Fibroblast of skin of right quadriceps (primary cell): ENCODE measurements at places on chromosomes 3 and 15.

- DNase-seq = peak; percentile 35
These were observed 39.6 kb upstream of the PDCD6IP start for GRCh38 chr3:33758864-33759263.

- peak; percentile 78 for DNase-seq
These were observed 60.3 kb downstream of the RGMA start for GRCh38 chr15:93028632-93029213.

- DNase-seq = no peak
These were observed 230.0 kb upstream of the TOPAZ1 start for GRCh38 chr3:44011680-44012079.

DNA sequence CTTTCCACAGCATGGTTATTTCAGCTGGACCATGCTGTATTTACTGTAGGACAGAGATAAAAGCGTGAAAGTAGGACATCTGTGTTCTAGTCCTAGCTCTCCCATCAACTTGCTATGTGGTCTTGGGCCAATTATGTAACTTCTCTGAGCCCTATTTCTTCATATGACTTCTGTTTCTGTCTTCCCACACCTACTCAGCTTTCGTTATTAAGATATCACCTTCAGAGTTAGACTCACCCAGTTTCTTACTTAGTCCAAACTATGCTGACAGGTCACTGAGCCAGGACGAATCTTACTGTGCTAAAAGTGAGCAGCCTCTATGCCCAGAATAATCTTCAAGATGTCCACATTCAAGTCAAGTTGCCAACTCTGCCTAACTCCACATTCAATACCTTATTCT, 283.7 kb downstream of the IL5RA start:
- DNase-seq = no peak

DNA sequence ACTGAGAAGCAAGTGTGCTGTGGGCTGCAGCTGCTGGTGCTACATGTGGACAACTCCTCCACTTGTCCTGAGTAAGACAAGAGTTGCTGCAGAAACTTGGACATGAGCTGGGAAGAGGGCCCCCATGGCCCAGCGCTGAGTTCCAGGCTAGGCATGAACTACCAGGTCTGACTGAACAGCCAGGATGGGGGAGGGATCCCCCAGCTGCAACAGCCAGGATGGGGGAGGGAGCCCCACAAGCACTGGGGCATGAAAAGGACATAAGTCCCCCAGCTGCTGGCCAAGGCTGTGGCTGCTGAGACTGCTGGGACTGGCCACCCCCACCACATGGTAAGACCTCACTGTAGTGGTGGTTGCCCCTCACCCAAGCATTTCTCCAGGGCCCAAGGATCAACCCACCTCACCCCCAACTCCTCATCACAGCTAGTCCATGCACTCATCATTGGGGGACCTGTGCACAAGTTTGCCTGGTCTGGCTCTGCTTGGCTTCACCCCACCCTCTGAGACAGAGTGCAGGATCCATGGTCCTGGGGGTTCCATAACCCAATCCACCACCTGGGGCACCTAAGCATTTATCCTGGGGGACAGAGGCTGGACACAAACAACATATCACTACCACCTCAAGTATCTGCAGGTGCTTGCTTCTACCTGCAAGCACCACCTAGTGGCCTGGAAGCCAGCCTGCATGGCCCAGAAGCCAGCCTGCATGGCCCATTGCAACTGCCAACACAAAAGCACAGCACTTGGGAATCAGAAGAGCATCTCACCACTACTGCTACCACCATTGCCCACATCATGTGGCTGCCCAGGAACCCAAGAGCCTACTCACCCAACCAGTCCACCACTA, 84.5 kb upstream of the STT3B start:
- DNase-seq = no peak

GRCh38 chr3:45795882-45796765, at the start of gene SLC6A20:
Gene SLC6A20, minus strand, starts transcription at chr3:45796536. Its CDS starts 117 bp downstream, at chr3:45796419.
- no peak for DNase-seq

- peak; percentile 41 for DNase-seq
These were observed 537.6 kb downstream of the PLOD2 start for GRCh38 chr3:145623349-145623748.

DNA sequence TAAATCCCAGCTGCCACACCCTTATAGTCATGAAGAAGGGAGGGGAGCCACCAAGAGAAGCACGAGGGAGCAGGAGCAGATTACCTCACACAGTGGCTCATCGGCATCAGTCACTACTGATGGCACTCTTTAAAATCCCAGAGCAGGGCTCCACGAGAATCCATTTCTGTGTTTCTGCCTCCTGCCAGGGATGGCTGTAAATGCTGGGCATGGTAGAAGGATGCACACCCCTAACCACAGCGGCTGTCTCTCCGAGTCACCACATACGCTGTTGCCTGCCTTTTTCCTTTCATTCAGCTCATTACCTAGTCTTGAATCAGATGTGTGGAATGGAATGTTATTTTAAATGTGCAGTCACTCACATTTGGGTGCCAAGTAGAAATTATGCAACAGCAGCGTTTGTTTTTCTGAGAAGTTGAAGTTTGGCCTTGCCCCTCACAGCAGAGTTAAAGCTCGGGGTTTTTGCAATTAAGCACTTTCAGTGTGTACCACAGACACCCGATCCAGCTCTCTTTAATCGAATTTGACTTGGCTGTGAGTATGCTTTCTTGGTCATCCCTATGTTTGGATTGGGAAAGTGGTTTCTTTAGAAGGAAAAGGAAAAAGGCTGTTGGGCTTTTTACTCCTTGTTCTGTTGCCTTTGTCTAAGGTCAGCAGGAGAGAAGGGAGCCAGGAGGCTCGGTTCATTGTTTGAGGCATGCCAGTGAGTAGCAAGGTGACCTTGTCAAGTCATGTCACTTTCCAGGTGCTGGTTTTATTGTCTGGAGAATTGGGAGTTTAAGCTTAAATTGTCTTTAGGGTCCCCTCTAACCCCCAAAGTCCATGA, 284.2 kb upstream of the TPM1 start:
- DNase-seq = peak; percentile 95

DNA sequence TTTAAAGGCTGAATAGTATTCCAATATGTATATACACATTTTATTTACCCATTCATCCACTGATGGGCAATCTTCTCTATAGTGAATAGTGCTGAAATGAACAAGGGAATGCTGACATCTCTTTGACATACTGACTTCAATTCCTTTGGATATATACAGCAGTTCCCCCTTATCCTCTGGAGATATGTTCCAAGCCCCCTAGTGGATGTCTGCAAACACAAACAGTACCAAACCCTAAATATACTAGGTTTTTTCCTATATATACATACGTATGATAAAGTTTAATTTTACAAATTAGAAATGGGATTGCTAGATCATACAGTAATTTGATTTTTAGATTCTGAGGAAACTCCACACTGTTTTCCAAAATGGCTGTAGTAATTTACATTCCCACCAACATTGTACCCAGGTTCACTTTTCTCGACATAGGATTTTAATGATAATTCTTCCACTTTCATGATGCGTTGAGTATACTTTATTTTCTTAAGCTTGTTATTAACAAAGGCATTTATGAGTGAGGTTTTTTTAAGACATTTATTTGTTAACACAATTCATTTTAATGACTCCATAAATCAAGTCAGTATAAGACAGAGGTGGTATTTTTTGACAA, 38.2 kb downstream of the VPS13C start:
- DNase-seq = no peak

GRCh38 chr3:72158639-72159326, 373.8 kb upstream of the PROK2 start:
- DNase-seq = no peak

- no peak for DNase-seq
These were observed 98.9 kb downstream of the PDCD6IP start for GRCh38 chr3:33897306-33897705.

DNA sequence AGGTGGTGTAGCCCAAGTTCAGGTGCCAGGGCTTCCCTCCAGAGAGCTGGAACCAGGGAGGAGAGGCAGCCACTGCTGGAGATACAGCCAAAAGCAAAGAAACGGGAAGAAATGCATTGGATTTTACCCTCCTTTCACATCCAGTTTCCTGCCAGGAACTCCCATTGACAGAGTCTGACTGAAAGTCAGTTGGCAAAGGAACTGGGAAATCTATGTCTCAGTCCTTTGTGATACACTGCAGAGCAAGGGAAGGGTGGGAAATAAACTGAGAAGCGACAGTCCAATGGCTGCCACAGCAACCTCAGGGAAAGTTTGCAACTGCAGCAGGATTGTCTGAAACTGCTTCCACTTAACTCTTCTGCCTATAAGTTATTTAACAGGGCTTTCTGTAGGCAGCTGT, 142.6 kb downstream of the SATB1 start:
- no peak for DNase-seq
